HT1080 (cell line): ENCODE measurements at places on chromosomes 7 and 10.

DNA sequence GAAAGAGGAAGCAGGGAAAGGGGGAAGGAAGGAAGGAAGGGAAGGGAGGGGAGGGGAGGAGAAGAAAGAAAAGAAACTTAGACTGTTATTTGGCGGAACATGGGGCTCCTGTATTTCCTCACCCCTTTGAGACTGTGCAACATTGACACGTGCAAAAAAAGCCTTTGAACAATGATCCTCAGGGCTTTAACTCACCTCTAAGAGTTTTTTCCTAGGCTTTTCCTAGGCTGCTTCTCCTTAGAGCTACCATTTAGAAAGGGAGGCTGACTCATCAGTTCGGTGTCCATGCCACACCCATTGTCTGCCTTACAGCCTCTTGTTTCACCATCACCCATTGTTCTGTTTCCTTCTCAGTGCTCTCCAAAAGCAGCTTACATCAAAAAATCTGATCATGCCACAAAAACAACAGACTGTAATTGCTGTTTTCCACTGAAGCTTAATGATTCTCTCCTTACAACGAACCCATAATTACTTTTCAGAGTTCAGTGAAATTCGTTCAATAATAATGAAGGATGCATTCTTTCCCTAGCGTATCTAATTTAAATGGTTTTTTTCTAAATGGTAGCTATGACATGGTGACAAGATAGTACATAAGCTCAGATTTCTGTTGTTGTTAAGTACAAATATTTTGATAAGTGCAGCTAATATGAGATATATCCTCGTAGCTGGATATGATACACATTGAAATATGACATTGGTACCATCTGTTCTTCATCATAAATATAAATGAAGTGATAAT lies 90.8 kb downstream of the PRLHR start:
- DNase-seq = peak; percentile 87

GRCh38 chr10:30529373-30529998 lies 95.5 kb downstream of the MAP3K8 start:
- DNase-seq = peak; percentile 32

DNA sequence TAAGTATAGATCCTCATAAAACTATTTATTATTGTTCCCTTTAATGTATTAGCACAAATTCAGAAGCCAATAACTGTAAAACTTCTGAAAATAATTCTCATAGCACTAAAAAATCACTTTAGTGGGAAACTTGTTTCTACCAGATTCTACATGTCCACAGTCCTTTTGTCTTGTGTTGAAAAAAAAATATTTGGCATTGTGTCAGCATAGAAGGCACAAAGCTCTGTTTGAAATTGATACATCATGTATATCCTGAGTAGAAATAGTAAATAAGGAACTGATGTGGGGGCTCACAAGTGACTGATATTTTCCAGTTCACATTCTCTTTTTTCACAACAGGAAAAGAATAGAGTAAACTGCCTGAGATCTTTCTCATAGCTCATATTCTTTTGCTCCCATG lies 134.6 kb downstream of the GRM3 start:
- DNase-seq = no peak

GRCh38 chr10:33291053-33291592 lies 43.3 kb downstream of the NRP1 start:
- DNase-seq = peak; percentile 64

GRCh38 chr7:101216001-101216859 lies 1.2 kb downstream of the PLOD3 start:
- DNase-seq = no peak

DNA sequence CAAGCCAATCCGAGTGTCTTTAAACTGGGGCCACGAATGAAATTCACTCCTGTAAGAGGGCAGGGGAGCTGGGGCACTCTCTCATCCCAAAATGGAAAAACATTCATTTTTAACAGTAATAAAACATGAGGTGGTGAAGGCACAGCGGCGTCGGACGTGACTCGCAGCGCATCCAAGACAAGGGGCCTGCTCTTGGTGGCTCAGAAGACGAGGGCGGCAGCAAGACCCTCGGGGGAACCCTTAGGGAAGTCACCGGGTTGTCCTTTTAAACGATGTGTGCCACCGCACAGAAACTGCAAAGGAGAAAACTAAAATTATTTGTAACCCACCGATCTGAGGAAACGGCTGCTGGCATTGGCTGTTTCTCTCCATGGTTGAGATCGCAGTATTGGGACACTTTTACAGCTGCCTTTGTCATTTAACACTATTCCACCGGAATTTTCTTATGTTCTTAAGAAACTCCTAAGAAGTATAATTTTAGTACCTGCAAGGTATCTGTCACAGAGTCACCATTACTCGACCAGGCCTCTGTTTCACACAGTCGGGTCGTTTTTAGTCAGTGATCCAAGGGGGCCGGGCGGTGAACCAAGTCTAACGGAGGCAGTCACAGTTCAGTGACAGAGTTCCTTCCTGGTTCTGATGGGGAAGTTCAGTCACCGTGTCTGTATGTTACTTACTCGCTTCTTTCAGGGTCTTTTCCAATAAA lies 159.3 kb downstream of the PTPRN2 start:
- DNase-seq = no peak

GRCh38 chr10:6115411-6115810 lies 26.6 kb downstream of the RBM17 start:
- DNase-seq = no peak

- no peak for DNase-seq
These were observed 35.4 kb downstream of the DRGX start for GRCh38 chr10:49360271-49361177.
